ENCODE measurements at places on chromosomes 11 and 22.

GRCh38 chr22:48313175-48313830 lies 1514.4 kb downstream of the BRD1 start:
- no peak for DNase-seq

- no peak for DNase-seq
Measured at GRCh38 chr22:21876486-21877176, 9.2 kb upstream of the MAPK1 start.

- DNase-seq: no peak
Measured at GRCh38 chr11:30938810-30939209, 352.7 kb upstream of the MPPED2 start.

DNA sequence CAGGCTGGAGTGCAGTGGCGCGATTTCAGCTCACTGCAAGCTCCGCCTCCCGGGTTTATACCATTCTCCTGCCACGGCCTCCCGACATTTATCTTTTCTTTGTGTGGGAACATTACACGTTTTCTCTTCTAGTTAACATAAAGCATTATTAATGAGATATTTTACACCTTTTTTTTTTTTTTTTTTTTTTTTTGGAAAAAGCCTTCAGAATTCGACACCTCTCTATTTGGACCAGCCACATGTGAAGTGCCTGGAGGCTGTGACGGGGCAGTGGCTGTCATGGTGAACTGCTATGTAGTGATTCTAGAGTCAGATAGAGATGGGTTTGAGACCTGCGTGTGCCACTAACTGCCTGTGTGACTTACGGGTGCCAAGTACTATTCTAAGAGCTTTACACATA lies 64.3 kb downstream of the SMIM38 start:
- no peak for DNase-seq

DNA sequence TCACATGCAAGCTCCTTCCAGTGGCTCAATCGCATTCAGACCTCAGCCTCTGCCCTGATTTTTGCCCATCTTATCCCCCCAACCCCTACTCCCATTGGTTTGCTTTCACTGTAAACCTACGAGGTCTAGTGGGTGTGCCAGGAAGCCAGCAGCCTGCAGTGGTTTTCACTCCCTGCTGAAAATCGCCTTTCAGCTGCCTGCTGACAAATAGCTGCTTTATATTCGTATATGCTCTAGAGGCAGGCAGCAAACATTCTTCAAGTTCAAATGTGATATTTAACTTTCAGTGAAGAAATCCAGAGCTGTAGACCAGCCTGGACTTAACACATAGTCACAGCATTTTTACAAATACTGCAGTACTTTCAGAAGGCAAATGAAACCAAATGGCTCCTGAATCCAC lies 92.8 kb upstream of the APOA1 start:
- DNase-seq: no peak
